ENCODE measurements at places on chromosomes 7 and 10. TPM values are rescaled to one million over a fixed set of nuclear protein-coding genes. Genes with fewer than 3 reads are reported as not detected.

The LIPF gene
- not detected for total RNA-seq

The PRLHR gene
- total RNA-seq, result not detected

The PTER gene
- 15.1 TPM for total RNA-seq

The NPFFR1 gene
- total RNA-seq, result not detected

The THNSL1 gene
- total RNA-seq, result 2.6 TPM

The SLC13A1 gene
- not detected for total RNA-seq

The LOXL4 gene
- 7.2 TPM for total RNA-seq
